ENCODE measurements at places on chromosomes 1 and 21.

DNA sequence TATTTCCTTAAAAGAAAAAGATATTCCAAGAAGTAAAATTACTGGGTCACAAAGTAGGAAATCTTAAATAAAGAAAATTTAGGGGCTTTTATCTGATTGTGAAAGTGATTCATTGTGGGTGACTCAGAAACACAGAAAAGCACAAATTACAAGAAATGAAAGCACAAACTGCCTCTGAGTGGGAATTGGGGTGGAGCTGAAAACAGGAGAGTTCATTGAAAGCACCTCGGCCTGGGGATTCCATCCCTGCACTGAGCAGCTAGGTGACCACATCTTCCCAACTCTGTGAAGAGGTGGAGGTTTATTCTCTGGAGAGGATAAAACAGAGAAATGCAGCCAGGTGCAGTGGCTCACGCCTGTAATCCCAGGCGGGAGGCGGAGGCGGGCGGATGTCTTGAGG is 7.4 kb downstream of the GJA4 start:
- no peaks in the 10 kb centered on the region for H3K4me1 ChIP-seq
- DNase-seq = no peak
- no peaks in the 10 kb centered on the region for H3K27me3 ChIP-seq
- no peak overlapping the region for H3K27ac ChIP-seq
- no peak overlapping the region for H3K4me3 ChIP-seq
- H3K36me3 ChIP-seq = no peaks in the 10 kb centered on the region

- DNase-seq = no peak
- no peaks in the 10 kb centered on the region for H3K4me1 ChIP-seq
- H3K27ac ChIP-seq = no peak overlapping the region
- H3K27me3 ChIP-seq = no peaks in the 10 kb centered on the region
- no peak overlapping the region for H3K4me3 ChIP-seq
Measured at GRCh38 chr21:44687671-44688070, 5.7 kb upstream of the KRTAP12-1 start.

DNA sequence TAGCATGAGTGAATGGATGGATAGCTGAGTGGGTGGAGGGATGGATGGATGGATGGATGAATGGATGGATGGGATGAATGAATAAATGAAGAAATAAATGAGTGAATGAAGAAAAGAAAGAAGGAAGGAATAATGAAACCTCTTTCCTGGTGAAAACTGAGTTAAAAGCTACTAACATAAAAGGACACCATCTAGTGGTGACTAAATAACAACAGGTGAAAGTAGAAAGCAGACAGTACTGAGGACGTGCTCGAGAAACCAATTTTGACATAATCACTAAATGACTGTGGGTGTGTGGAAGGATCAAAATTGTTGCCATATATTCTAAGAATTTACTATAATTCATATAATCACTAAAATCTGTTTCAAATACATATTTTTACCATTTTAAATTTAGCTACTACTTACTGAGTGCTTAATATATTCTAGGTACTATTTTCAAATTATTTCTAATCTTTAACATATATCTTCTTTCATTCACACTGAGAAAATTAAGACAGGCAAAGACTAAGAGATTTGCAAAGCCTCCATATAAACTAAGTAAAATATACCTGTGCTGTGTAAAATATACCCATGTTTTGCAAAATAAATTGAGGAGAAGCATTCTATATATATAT is 522.9 kb downstream of the LRRIQ3 start:
- no peaks in the 10 kb centered on the region for H3K4me1 ChIP-seq
- H3K36me3 ChIP-seq = no peaks in the 10 kb centered on the region
- no peak overlapping the region for H3K27ac ChIP-seq
- H3K4me3 ChIP-seq = no peak overlapping the region
- no peaks in the 10 kb centered on the region for H3K27me3 ChIP-seq

DNA sequence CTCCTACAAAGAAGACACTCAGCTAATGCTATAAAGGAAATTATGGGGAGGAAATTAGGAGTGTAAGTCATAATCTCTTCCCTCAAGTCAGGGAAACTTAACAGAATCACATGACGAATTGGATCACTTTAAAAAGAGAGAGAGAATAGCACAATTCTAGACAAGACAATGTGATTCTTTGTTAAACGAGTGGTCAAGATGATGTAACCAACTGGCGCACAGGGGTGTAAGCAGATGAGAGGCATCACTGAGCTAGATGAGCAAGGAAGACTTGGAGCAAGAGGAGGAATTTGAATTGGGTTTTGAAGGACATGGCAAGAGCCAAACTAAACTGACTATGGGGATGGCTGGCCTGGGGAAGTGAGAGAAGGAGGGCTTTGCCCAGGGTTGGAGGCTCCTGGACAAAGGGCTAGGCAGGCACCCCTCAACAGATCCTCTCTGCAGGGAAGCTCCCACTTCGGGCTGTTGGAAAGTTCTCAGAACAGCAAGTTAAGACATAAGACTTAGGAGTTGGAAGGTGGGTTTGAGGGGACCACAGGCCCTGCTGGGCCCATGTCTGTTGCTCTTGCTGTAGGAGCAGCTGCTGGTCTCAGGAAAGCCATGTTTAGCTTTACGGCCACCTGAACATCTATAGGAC is 123.9 kb upstream of the GRIK3 start:
- no peaks in the 10 kb centered on the region for H3K27me3 ChIP-seq
- no peak overlapping the region for H3K4me3 ChIP-seq
- H3K4me1 ChIP-seq = no peaks in the 10 kb centered on the region
- H3K27ac ChIP-seq = no peak overlapping the region
- DNase-seq = no peak

DNA sequence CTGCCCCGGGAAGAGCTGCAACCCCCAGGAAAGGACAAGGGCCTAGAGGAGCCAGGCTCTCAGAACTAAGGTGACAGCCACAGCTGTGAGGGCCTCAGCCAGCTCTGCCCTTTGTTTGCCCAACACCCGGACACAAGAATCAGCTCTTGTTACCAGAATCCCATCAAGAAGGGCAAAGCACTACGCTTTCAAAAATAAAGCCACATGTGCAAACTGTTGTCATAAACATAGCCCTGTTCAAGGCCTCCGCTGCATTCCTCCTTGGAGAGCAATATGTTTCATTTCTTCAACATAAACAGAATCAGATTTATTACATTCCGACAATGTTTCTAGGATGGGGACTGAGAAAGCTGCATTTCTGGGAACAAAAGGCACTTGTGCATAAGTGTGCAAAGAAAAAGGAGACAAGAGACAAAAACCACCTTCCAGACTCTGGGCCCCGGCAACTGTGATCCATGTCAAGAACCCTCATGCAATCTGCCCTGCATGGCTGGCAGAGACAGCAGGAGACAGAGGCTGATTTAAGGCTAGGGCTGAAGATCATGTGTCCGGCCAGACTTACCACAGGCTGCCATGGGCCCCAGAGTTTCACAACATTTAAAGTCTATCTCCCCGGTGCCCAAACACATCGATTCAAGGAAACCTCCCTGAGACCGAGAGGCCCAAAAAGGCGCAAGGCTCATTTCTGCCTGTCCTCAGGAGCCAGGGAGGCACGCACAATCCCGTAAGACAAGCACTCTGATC is 71.0 kb downstream of the SSBP3 start:
- no peak overlapping the region for H3K27ac ChIP-seq
- no peak overlapping the region for H3K4me3 ChIP-seq
- H3K36me3 ChIP-seq = no peaks in the 10 kb centered on the region
- H3K27me3 ChIP-seq = no peaks in the 10 kb centered on the region
- no peaks in the 10 kb centered on the region for H3K4me1 ChIP-seq
- no peak for DNase-seq

DNA sequence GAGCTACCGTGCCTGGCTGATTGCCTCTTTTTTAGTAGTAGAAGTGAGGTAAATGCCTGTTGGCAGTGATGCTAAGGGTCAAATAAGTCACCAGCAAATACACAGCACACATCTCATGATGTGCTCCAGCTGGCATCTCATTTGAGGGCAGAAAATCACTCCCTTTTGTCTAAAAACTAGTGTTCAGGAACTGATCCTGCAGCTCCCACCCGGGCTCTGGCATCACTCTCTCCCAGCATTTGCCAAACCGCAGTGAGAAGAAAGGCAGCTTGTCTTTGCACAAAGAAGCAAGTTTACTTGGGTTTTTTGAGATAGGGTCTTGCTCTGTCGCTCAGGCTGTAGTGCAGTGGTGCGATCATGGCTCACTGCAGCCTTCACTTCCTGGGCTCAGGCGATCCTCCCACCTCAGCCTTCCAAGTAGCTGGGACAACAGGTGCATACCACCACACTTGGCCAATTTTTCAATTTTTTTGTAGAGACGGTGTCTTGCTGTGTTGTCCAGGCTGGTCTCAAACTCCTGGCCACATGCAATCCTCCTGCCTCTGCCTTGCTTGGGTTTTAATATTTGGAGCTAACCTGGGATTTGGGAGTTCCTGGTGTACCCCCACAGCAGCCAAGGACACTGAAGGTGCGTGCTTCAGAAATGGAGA is 4.1 kb downstream of the RBP7 start:
- no peaks in the 10 kb centered on the region for H3K27me3 ChIP-seq
- H3K36me3 ChIP-seq = no peaks in the 10 kb centered on the region
- H3K4me1 ChIP-seq = no peaks in the 10 kb centered on the region
- no peak overlapping the region for H3K4me3 ChIP-seq
- no peak overlapping the region for H3K27ac ChIP-seq

DNA sequence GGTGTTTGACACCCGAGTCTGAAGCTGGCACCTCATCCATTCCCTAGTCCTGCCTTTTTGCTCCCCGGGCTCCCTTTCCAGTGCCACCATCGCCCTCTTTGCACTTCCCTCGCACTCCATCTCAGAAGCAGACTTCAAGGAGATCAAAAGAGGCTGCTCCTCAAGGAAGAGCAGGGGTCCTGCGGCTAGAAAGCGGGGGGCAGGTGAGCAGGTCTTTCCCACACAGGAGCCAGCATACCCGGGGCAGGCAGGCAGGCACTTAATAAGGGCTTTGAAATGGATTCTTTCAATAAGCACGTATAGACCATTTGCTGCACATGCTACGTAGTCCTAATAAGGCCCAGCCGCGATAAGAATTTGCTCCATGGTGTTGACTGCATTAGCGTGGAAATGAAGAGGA is 125.9 kb upstream of the PROX1 start:
- H3K4me1 ChIP-seq = no peaks in the 10 kb centered on the region
- H3K4me3 ChIP-seq = no peak overlapping the region
- no peaks in the 10 kb centered on the region for H3K27me3 ChIP-seq
- DNase-seq = no peak
- H3K36me3 ChIP-seq = no peaks in the 10 kb centered on the region

- no peaks in the 10 kb centered on the region for H3K36me3 ChIP-seq
- DNase-seq = no peak
- H3K27me3 ChIP-seq = no peaks in the 10 kb centered on the region
- no peaks in the 10 kb centered on the region for H3K4me1 ChIP-seq
- no peak overlapping the region for H3K4me3 ChIP-seq
Measured at GRCh38 chr21:40057331-40057730, 190.1 kb downstream of the PCP4 start.

- H3K27ac ChIP-seq = no peak overlapping the region
- no peak overlapping the region for H3K4me3 ChIP-seq
- no peaks in the 10 kb centered on the region for H3K4me1 ChIP-seq
- no peak for DNase-seq
- no peaks in the 10 kb centered on the region for H3K27me3 ChIP-seq
Measured at GRCh38 chr1:175591083-175591743, 152.2 kb downstream of the TNR start.

- H3K27me3 ChIP-seq = no peaks in the 10 kb centered on the region
- no peaks in the 10 kb centered on the region for H3K36me3 ChIP-seq
- no peak overlapping the region for H3K4me3 ChIP-seq
- DNase-seq = no peak
- no peaks in the 10 kb centered on the region for H3K4me1 ChIP-seq
- no peak overlapping the region for H3K27ac ChIP-seq
Measured at GRCh38 chr1:192395895-192396294, 79.1 kb downstream of the RGS21 start.

DNA sequence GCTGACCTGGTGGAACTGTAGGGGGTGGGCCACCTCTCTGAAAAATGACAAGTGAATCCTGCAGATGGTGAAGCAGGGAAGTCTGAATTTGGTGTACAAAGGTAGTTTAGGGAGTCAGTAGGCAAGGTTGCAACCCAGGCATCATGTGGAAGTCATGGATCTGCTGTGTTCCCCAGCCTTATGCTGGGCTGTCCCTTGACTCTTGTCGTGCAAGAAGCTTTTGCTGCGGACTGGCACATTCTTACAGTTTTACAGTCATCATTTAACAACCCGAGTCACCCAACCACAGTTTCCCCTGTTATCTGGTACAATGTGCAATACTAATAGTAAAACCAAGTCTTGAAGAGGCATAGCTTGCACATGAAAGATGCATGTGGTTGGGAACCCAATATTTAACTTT is 13.2 kb downstream of the RHOU start:
- H3K27me3 ChIP-seq = no peaks in the 10 kb centered on the region

GRCh38 chr1:225070972-225071371 is 141.5 kb downstream of the DNAH14 start:
- H3K4me3 ChIP-seq = no peak overlapping the region
- H3K36me3 ChIP-seq = no peaks in the 10 kb centered on the region
- H3K27me3 ChIP-seq = no peaks in the 10 kb centered on the region
- H3K27ac ChIP-seq = no peak overlapping the region

- H3K36me3 ChIP-seq = no peaks in the 10 kb centered on the region
- no peak for DNase-seq
- peak overlapping the region; percentile 89 for H3K4me3 ChIP-seq
- peaks cover 39% of the 10 kb centered on the region for H3K4me1 ChIP-seq
- H3K27ac ChIP-seq = peak overlapping the region; percentile 96
Measured at GRCh38 chr1:248825136-248825535, 579 bp downstream of the SH3BP5L start.

DNA sequence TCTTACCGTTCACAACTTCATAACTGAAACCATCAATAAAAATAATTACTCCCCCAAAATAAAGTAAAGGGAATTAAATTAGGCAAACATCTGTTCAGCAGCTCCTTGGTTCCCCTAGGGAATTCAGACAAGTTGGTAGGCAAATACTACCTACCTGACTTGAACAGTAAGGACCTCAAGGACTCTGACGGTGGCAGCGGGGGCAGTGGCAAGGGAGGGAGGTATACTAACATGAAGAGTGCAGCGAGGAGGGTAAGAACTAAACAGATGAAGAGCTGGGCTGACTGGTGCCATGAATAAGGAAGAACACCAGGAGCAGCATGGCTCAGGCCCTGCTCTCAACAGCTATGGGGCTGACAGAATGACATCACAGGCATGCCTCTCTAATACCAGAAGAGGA is 33.1 kb downstream of the MTOR start:
- H3K4me1 ChIP-seq = no peaks in the 10 kb centered on the region
- no peak overlapping the region for H3K27ac ChIP-seq
- H3K36me3 ChIP-seq = peaks cover 74% of the 10 kb centered on the region
- H3K27me3 ChIP-seq = no peaks in the 10 kb centered on the region
- DNase-seq = no peak
- no peak overlapping the region for H3K4me3 ChIP-seq

DNA sequence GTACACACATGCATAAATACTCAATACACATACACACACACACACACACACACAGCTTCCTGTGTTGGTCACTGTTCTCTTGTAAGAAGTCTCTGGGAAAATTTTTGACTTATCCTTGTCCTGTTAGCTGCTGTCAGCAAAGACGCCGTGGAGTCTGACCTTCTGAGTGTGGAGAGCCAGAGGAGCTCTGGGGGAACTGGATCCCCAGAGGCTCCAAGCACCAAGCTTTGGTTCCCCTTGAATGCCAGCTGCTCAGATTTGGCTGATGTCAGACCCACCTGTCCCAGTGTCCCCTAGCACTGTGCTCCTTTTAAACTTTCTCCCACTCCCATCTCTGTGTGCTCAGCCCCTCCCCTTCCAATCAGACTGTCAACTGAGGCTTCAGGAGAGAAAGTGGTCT is 319.1 kb downstream of the CAMTA1 start:
- H3K27me3 ChIP-seq = no peaks in the 10 kb centered on the region
- no peak overlapping the region for H3K4me3 ChIP-seq
- H3K4me1 ChIP-seq = no peaks in the 10 kb centered on the region
- DNase-seq = no peak
- no peaks in the 10 kb centered on the region for H3K36me3 ChIP-seq

- H3K4me3 ChIP-seq = no peak overlapping the region
- DNase-seq = no peak
- H3K27ac ChIP-seq = no peak overlapping the region
Measured at GRCh38 chr21:36692114-36692834, 6.6 kb upstream of the SIM2 start.
